ENCODE measurements at places on chromosomes 12 and 14.

DNA sequence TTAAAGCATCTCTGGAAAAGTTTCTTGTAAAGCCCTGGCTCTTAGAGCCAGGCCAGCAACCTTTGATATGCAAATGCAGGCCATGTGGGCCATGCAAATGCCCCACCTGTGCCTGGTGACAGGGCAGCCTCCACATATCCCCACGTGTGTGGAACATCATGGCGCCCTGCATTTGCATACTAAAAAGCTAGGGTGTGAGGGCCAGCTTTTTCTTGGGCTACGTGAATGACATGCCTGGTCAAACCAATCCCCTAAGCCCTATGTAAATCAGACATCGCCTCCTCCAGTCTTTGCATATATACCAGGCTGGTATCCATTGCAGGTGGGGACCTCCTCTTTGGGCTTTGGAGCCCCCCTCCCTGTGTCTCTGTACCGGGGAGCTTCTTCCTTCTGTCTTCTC is 6.4 kb downstream of the CSRP2 start:
- peak; percentile 69 for DNase-seq

- no peak for DNase-seq
These were observed 2.6 kb downstream of the TROAP start for GRCh38 chr12:49325606-49326005.

DNA sequence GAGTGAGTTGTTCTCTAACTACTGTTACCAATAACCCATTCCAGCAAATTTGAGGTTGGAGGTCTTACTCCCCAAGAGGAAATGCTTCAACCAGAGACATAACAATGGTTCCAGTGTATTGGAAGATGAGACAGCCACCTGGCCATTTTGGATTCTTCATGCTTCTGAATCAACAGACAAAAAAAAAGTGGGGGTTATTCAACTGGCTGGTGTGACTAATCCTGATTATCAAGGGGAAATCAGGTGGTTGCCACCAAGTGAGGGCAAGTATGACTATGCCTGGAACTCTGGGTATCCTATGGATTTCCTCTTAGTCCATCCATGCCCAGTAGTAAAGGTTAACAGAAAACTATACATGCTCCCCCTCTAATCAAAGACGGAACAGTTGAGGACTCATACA is 29.9 kb upstream of the ZNF641 start:
- DNase-seq: no peak

- DNase-seq: peak; percentile 84
These were observed 18.8 kb upstream of the GAS2L3 start for GRCh38 chr12:100554608-100555077.

- DNase-seq: no peak
These were observed 3.9 kb downstream of the KDM2B start for GRCh38 chr12:121576851-121577391.
